LNCaP clone FGC (cell line): ENCODE measurements at places on chromosomes 4 and X.

DNA sequence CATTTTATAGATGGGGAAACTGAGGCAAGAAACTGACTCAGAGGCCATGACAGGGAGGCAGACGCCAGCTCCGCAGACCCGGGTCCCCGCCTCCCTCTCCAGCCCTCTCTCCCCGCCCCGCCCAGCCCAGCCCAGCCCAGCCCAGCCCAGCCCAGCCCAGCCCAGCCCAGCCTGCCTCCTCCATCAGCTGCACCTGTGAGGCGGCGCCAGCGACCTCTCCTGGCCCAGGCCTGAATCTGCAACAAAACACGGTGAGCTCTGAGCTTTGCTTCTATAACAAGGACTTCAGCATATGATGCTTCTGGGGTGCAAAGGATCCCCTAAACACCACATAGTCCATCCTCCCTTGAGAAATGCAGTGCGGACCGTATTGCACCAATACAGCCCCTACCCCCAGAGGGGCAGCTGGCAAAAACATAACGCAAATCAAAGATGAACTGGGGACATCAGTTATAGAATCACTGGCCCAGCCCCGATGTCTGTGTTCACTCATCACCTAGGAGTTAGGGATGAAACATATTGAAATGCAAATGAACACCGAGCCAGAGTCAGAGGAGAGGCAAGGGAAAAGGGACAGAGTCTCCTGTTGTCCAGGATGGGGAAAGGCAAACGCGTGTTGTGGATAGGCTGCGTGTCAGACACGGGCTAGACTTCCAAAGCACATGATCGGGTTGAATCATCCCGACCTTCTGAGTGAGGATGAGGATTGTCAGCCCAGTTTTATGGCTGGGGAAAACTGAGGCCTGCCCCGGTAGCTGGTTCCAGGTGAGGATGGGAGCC, 216.1 kb upstream of the PSAPL1 start:
- no peak for DNase-seq

DNA sequence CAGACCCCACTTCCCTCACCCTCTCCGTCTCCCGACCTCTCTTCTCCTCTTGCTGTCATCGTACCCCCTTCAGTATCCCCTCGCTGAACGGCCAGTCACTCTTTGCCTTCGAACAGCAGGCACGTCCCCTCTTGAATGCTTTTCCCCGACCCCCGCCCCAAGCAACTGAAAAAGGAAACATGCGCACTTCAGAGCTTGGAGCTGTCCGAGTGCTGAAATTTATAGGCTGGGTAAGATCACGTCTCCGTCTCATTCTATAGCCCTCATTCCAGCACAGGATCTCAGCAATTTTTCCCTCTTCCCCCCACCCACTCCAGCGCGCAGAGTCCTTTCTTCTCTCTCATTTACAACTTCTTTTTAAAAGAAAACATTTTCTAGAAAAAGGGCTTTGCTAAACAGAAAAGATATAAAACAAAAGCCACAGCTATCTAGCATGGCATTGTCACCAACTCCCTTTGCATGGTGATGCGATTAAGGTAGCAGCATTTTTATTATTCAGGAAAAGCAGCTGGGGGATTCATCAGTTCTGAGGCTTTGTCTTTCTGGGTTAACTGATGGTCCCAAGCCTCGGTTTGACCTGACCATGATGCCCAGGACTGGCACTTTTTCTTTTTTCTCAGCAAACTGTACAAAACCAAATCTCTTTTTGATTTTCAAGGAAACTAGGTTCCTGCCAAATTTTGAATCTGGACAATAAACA, at the start of gene GLRA2:
Gene GLRA2, plus strand, starts transcription at position 247 of the 700 bp plus-strand sequence. CDS start 522 bp downstream, outside the sequence.
- no peak for DNase-seq

- no peak for DNase-seq
These were observed 904 bp upstream of the WDR1 start for GRCh38 chr4:10117359-10118047.

DNA sequence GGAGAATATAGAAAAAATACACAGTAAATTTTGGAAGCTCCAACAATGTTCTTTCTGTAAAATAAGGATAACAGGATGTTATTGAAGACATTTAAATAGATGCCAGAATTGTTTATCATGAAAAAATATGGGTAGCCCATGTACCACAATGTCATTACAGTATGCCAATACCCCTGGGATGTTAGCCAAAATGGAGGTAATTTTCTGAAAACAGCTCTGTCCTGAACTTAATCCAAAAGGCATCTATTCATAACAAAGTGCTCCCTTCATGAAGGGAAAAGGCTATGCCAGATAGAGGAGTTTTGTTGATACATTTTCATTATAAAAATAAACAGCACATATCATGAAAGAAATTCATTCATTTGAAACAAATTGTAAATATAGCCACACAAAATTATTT, 1902.6 kb upstream of the AGA start:
- no peak for DNase-seq

GRCh38 chrX:71632923-71633657, 14.8 kb upstream of the CXCR3 start:
- no peak for DNase-seq

DNA sequence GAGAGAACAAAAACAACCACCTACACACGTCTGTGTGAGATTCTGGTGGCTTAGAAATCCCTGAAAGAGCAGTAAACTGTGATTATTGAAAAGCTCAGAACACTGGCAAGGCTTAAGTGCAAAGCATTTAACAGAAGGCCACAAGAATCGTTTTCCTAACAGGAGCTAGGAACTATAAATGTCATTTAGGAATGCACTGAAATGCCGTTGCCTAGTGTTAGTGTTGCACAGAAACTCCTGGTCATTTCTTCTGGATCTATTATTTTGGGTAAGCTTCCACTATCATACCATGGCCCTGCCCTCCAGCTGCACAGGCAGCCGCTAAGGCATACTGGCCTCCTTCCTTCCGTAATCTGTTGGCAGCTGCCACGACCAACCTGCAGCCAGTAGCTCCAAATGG, 923.2 kb downstream of the NLGN4X start:
- no peak for DNase-seq

GRCh38 chr4:154503598-154503997, 12.0 kb upstream of the DCHS2 start:
- DNase-seq, result peak; percentile 7

GRCh38 chrX:39504850-39505259, 592.9 kb downstream of the BCOR start:
- no peak for DNase-seq

DNA sequence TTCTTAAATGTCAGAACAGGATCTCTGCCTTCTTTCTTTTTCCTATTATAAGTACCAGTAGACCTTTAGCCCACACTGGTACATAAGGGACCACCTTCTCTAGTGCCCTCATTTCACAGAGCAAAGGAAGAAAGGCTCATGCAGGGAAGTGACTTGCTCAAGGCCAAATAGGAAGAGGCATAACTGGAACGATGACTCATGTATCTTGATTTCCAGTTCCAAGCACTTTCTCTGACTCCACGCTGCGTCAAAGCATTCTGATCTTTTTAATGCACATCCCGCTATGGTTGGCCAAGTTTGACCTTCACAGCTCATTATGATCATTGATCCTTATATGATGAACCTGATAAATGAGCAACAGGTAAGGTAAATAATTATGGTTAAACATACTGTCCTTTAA, 542.0 kb downstream of the GBA3 start:
- no peak for DNase-seq

DNA sequence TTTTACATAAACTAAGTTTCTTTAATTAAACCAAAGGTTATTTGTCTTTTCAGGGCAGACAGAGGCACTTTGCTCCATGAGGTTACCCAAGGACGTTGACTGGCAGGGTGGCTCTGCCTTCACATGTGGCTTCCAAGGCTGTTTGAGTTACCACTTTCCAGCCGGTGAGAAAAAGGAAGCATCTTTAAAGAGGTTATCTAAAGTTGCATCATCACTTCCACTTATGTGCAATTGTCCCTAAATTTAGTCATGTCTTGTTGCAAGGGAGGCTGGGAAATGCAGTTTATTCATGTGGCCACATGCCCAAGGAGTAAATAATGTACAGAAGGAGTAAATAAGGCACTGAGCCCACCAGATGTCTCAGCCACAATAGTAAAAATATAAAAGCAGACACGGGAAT, 29.0 kb upstream of the RAP1GDS1 start:
- no peak for DNase-seq

GRCh38 chr4:6329478-6330383, 60.1 kb downstream of the WFS1 start:
- DNase-seq, result no peak

DNA sequence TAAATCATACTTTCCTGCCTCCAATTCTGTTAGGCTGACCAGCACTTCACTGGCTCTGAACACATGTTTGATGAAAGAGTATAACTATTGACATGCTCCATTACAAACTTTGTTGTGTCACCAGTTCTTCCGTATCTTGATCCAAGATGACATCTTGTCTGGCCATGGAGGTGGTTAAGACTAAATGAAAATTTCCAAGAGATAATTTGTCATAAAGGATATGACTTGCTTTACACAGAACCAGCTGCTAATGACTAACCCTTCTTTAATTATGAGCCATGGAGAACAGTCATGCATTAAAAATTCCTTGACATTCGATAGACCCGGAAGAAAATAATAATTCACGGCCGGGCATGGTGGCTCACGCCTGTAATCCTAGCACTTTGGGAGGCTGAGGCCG, 17.7 kb upstream of the N4BP2 start:
- DNase-seq, result no peak

GRCh38 chr4:54209617-54210016, 19.5 kb upstream of the PDGFRA start:
- no peak for DNase-seq

DNA sequence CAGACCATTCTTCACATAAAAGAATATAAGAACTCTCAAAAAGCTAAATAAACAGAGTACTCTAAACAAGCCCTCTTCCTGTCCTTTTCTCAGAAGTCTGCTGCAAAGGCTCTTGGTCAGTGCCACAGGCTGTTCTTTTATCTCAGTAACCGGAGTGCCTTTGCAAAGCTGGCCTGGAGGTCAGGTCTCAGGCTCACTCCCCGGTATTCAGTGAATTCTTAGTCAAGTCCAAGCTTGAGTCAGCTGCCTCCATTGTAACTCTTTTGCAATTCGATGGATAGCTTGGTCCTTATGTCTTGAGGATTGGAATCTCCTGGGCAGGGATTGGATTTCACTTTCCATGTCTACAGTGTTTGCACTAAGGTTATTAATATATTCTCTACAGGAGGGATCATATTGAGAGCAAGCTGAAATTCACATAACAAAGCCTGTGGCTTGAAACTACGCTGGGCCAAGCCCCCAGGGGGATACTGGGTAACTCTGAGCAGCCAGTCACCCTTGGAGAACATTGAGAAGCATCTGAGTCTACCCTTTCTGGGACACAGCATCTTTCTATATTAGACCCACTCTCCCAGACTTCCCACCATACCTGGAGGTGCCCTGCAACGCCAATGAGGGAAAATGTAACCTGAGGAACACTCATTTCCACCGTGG, 10.0 kb upstream of the HS6ST2 start:
- DNase-seq, result no peak

DNA sequence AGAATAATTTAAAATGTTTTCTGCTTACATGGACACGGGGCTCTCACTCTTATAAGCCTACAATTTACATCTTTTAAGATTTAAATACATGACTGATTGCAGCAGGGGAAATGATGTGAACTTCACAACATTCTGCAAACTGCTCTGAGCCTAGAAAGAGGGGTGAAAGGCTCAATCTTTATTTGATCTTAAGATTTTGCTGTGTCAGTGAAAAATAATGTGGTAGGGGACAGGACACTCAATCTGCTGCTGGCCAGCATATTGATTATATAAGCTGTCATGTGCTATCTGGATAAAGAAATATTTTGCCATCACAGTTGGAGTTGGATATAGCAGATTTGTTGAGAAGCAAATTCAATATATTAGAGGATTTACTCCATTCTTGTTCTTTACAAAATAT, 2210.5 kb downstream of the PCDH7 start:
- no peak for DNase-seq

GRCh38 chr4:76061982-76062381, 12.5 kb upstream of the ART3 start:
- DNase-seq, result no peak

- no peak for DNase-seq
These were observed 118.5 kb upstream of the NWD2 start for GRCh38 chr4:37126051-37126450.

GRCh38 chr4:104815665-104816064, 321.0 kb upstream of the CXXC4 start:
- peak; percentile 73 for DNase-seq

- no peak for DNase-seq
These were observed 231.7 kb upstream of the PGRMC2 start for GRCh38 chr4:128519163-128519830.

DNA sequence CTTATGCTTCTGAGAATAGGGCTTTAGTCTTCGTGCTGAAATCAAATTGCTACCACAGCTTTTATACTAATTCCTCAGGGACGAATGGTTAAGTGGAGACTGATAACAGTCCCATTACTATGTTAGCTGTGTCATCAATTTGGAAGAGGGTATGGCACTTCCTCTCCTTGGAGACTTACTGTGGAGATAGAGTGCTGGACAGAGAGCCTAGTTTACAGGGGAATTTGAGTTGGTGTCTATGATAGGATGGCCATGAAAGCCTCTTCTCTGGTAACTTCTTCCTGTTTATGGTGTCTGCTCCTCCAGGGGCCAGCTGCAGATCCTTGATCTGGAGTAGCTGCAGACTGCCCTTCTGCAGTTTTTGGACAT, 167.7 kb downstream of the ZNF518B start:
- DNase-seq, result no peak

DNA sequence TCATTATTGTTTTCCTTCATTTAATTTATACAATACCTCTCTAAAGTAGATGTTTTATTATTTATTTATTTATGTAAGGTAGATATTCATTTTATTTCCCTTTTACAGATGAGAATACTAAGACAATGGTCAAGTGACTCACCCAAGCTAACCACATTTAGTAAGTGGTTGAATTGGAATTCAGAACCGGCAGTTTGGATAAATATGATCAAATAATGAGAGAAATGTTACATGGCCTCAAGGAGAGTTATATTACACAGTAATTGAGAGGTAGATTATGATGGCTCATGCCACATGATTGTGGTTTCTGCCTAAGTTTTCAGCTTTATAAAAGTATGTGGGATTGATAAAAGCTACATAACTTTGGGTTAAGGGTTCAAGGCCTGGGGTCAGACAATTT, 239.4 kb upstream of the BOD1L1 start:
- DNase-seq, result no peak

- DNase-seq, result no peak
These were observed 375.6 kb downstream of the FBXW7 start for GRCh38 chr4:152160225-152160800.

- DNase-seq, result no peak
These were observed 286.3 kb downstream of the ANK2 start for GRCh38 chr4:113335746-113336145.

DNA sequence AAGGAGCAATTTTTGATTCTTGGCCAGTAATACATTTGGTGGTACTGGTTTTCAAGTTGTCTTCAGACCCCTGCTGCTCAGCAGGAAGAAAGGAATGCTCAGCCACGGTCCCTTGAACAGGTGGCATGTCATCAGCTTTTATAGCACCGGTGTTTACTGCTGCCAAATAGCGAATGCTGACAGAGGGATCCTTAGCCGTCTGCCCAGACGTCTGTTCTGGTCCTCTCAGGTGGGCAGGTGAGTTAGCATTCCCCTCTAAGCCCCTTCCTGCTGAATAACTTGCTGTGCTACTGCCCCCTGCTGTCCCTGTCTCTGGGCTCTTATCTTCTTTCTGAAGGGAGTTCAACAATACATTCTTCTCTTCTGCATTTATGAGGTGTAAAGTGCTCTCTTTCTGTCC, 28.4 kb downstream of the BOD1L1 start:
- no peak for DNase-seq
